ENCODE measurements at places on chromosomes 7 and 10.
A peak's percentile ranks its signal among the peaks of the same experiment; 100 is the strongest.

- peaks cover 29% of the 10 kb centered on the region for H3K4me1 ChIP-seq
- H3K27me3 ChIP-seq: no peaks in the 10 kb centered on the region
- DNase-seq: peak; percentile 83
- no peaks in the 10 kb centered on the region for H3K36me3 ChIP-seq
- H3K27ac ChIP-seq: peak overlapping the region; percentile 20
- no peak overlapping the region for H3K4me3 ChIP-seq
Observed at GRCh38 chr7:135877805-135878204, 99.4 kb downstream of the MTPN start.

- no peaks in the 10 kb centered on the region for H3K27me3 ChIP-seq
- DNase-seq: no peak
- no peak overlapping the region for H3K27ac ChIP-seq
- H3K4me1 ChIP-seq: no peaks in the 10 kb centered on the region
- H3K36me3 ChIP-seq: no peaks in the 10 kb centered on the region
Observed at GRCh38 chr10:452512-453426, 236.7 kb downstream of the DIP2C start.

- no peaks in the 10 kb centered on the region for H3K4me1 ChIP-seq
- H3K27me3 ChIP-seq: no peaks in the 10 kb centered on the region
- no peak for DNase-seq
- no peak overlapping the region for H3K4me3 ChIP-seq
Observed at GRCh38 chr10:62394556-62395018, 20.4 kb downstream of the ZNF365 start.

DNA sequence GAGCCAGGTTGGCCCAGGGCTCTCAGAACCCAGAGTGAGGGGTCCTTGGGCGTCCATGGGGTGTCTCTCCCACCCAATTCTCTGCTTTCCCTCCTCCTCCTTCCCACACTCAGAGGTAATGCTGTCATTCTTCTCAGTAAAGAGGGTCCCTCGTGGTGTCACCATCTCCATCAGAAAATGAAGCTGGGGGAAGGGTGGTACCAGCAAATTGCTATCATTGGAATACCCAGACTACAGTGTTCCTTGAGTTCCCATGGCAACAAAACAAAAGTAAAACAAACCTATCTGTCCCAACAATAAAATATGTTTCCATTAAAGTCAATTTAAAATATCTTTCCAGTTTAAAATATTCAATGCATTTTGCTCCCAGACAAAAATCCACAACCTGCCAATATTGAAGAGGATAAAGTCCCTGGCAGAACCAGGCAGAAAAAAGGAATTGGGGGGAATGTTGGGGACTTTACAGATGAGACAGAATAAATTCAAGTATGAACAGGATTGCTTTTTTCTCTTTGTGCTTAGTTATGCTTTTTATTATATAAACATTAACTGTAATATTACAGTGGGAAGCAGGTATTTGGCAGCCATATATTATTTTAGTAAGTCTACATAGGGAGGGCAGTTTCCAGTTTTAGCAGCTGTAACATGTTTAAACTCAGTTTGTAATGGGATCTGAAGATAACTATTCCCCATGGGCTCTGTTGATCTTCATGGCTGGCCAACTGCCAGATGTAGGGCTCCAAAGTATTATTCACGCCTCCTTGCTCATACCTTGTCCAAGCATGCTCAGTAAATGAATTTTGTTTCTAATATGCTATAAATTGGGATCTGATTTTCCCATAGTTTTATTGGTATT lies 182.1 kb downstream of the ARID5B start:
- DNase-seq: peak; percentile 90
- peaks cover 37% of the 10 kb centered on the region for H3K4me1 ChIP-seq
- H3K27me3 ChIP-seq: no peaks in the 10 kb centered on the region
- H3K36me3 ChIP-seq: peaks cover 7% of the 10 kb centered on the region
- peak overlapping the region; percentile 85 for H3K27ac ChIP-seq

- DNase-seq: no peak
- H3K4me1 ChIP-seq: peaks cover 14% of the 10 kb centered on the region
- H3K27me3 ChIP-seq: no peaks in the 10 kb centered on the region
- no peak overlapping the region for H3K4me3 ChIP-seq
- no peak overlapping the region for H3K27ac ChIP-seq
Observed at GRCh38 chr10:123274306-123275135, 120.3 kb downstream of the BUB3 start.

GRCh38 chr7:137538361-137538762 lies 194.8 kb upstream of the PTN start:
- H3K27me3 ChIP-seq: peaks cover 17% of the 10 kb centered on the region
- H3K4me3 ChIP-seq: no peak overlapping the region
- H3K36me3 ChIP-seq: no peaks in the 10 kb centered on the region
- H3K4me1 ChIP-seq: no peaks in the 10 kb centered on the region
- no peak for DNase-seq

DNA sequence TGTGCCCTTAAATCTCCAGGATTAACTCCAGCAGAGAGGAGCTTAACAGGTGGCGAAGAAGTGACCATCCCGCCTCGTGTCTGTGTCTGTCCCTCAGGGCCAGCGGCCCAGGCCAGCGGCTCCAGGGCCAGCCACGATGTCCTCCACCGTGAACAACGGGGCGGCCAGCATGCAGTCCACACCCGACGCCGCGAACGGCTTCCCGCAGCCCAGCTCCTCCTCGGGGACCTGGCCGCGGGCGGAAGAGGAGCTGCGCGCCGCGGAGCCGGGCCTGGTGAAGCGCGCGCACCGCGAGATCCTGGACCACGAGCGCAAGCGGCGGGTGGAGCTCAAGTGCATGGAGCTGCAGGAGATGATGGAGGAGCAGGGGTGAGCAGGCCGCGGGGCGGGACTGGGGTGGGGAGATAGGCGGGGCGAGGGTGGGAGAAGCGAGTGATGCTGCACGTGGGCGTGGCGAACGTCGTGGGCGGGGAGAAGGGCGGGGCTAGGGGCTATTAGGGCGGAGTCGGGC lies 33.3 kb downstream of the SRRM3 start:
- H3K4me1 ChIP-seq: no peaks in the 10 kb centered on the region
- H3K27ac ChIP-seq: no peak overlapping the region
- no peaks in the 10 kb centered on the region for H3K27me3 ChIP-seq
- no peaks in the 10 kb centered on the region for H3K36me3 ChIP-seq
- peak overlapping the region; percentile 30 for H3K4me3 ChIP-seq
- DNase-seq: peak; percentile 77

DNA sequence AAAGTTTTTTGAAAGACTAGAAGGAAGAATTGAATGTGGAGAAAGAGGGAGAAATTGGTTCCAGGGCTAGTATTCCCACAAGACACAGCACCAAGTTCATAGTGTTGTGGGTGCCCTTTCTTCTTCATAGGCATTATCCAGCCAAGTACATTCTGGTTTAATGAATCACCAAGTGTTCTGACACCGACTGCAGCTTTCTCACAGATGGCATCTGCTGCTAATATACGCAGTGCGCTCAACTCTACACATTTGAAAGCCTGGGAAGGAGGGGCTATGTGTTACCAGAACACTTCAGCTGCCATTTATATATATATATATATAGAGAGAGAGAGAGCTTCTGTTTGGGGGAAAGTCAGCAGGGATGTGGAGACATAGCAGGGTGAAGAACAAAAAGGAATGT lies 1168.4 kb downstream of the GATA3 start:
- no peaks in the 10 kb centered on the region for H3K36me3 ChIP-seq
- no peaks in the 10 kb centered on the region for H3K27me3 ChIP-seq
- no peaks in the 10 kb centered on the region for H3K4me1 ChIP-seq
- H3K27ac ChIP-seq: no peak overlapping the region
- no peak for DNase-seq

DNA sequence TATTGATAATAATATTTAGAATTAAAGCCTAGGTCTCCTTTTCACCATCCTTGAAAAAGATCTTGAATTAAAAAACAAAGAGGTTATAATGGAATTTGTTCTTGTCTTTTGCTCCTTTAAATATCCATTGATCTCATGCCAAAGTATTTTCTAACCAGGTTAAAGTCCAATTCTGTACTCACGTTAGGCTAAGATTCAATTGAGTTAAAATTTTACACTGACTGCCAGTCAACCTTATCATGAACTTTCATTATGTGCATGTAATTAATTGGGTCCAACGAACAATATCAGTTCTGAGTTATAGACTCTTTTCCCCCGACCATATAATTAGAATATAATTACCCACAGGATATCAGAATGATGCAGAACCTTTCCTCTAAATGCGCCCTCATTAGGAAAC lies 266.6 kb downstream of the DGKB start:
- H3K27ac ChIP-seq: no peak overlapping the region
- no peak for DNase-seq
- H3K27me3 ChIP-seq: no peaks in the 10 kb centered on the region
- H3K4me1 ChIP-seq: no peaks in the 10 kb centered on the region
- H3K36me3 ChIP-seq: no peaks in the 10 kb centered on the region

- H3K4me1 ChIP-seq: no peaks in the 10 kb centered on the region
- H3K4me3 ChIP-seq: no peak overlapping the region
- no peak overlapping the region for H3K27ac ChIP-seq
- no peaks in the 10 kb centered on the region for H3K36me3 ChIP-seq
Observed at GRCh38 chr7:39527296-39527695, 38.9 kb upstream of the YAE1 start.
